ENCODE measurements at places on chromosomes 6 and 20. TPM values are rescaled to one million over a fixed set of nuclear protein-coding genes. Genes with fewer than 3 reads are reported as not detected.

Gene ZSCAN23
- total RNA-seq, result 1.2 TPM

GRCh38 chr6:20574355-20574754 is 40.1 kb downstream of the CDKAL1 start:
- DNase-seq, result no peak

DNA sequence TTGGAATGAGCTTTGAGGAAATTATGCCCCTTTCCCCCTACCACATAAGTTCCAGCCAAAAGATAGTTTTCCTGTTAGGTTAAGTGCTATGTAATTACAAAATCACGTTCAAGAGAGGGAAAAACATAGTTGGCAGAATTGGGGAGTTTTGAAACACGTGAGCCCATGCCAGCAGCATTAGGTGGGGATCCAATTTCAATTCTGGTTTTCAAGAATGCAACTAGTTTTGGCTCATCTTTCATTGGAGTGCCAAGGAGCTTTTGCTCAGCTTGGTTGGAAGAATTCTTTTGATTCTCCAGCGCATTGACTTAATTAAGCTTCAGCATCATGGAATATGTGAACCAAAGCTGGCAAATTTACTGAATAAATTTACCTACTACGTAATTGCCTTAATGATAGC is 95.9 kb downstream of the SAMD5 start:
- no peak for DNase-seq

DNA sequence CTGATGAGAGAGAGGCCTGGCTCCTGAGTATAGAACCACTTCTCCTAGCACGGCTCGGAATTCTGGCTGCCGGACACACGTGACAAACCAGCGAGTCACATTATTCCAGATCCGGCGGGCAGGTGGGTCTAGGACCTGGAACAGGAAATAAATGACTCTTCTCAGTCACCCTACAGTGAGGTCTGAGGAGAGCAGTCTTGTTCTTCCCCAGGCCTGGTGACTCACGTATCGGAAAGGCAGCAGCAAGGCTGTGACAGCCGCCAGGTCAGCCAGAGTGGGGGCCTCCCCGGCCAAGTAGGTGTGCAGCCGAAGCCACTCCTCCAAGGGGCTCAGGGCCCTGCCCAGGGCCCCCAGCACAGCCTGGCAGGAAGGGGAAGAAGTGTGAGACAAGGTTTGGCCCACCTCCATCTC is 2.8 kb downstream of the VARS1 start:
- DNase-seq, result no peak

Measured in left colon (tissue), 2 donors.